A549 treated with RU486 at 1 μM for 4 hours (cell line): ENCODE measurements at places on chromosomes 6 and 20. TPM values are rescaled to one million over a fixed set of nuclear protein-coding genes. Genes with fewer than 3 reads are reported as not detected.

Gene HEY2
- total RNA-seq = 0.06 to 0.08 TPM in 2 of 5 replicates, not detected in the others

Gene SMIM28
- total RNA-seq = not detected in 5 replicates

Gene CAGE1
- total RNA-seq = 0.10 TPM in 1 of 5 replicates, not detected in the others

Gene KIZ
- total RNA-seq = 4.6 to 6.2 TPM (median 4.9 TPM) in 5 replicates

Gene RPS10
- total RNA-seq = 1,988 to 2,281 TPM (median 2,050 TPM) in 5 replicates

Gene GPR6
- not detected in 5 replicates for total RNA-seq

Gene GPX5
- total RNA-seq = not detected in 5 replicates

Gene CAPN11
- not detected in 5 replicates for total RNA-seq

Gene BPI
- not detected in 5 replicates for total RNA-seq

Gene HSPA1A
- total RNA-seq = 157 to 340 TPM (median 232 TPM) in 5 replicates

Gene OARD1
- total RNA-seq = 17.3 to 25.3 TPM (median 19.9 TPM) in 5 replicates

Gene COL21A1
- total RNA-seq = 0.43 to 1.5 TPM (median 0.72 TPM) in 5 replicates

Gene PHACTR1
- total RNA-seq = 0.05 TPM in 1 of 5 replicates, not detected in the others

Gene POPDC3
- total RNA-seq = 21.6 to 30.9 TPM (median 29.2 TPM) in 5 replicates

Gene SLC13A3
- 0.03 to 0.13 TPM (median 0.06 TPM) in 3 of 5 replicates, not detected in the others for total RNA-seq

Gene GSTA2
- total RNA-seq = not detected in 5 replicates

Gene PTPN1
- 31.8 to 38.3 TPM (median 37.4 TPM) in 5 replicates for total RNA-seq

Gene SLC25A27
- 0.27 to 0.70 TPM (median 0.46 TPM) in 5 replicates for total RNA-seq

Gene MRAP2
- 1.1 to 1.7 TPM (median 1.3 TPM) in 5 replicates for total RNA-seq

Gene CLPSL1
- total RNA-seq = not detected in 5 replicates

Gene BTN1A1
- not detected in 5 replicates for total RNA-seq

Gene OR2J3
- not detected in 5 replicates for total RNA-seq

Gene SDHAF4
- total RNA-seq = 2.7 to 5.3 TPM (median 4.4 TPM) in 5 replicates

Gene TCP11
- total RNA-seq = not detected in 5 replicates

Gene ECT2L
- total RNA-seq = not detected in 5 replicates

Gene ABHD16B
- total RNA-seq = not detected in 5 replicates

Gene SRSF12
- 0.35 to 1.2 TPM (median 1.0 TPM) in 5 replicates for total RNA-seq

Gene SLC12A5
- total RNA-seq = 12.4 to 17.2 TPM (median 15.6 TPM) in 5 replicates
